RWPE2 (cell line): ENCODE measurements at places on chromosomes 1 and 21.

GRCh38 chr1:116990612-116991151 is 10.9 kb upstream of the CD101 start:
- H3K27ac ChIP-seq: peak overlapping the region; percentile 75
- DNase-seq: no peak
- peaks cover 27% of the 10 kb centered on the region for H3K4me1 ChIP-seq
- no peaks in the 10 kb centered on the region for H3K27me3 ChIP-seq

- H3K36me3 ChIP-seq: no peaks in the 10 kb centered on the region
- H3K4me3 ChIP-seq: no peak overlapping the region
- no peak for DNase-seq
- no peaks in the 10 kb centered on the region for H3K4me1 ChIP-seq
- H3K27ac ChIP-seq: no peak overlapping the region
Measured at GRCh38 chr1:76949503-76949902, 82.2 kb downstream of the ST6GALNAC5 start.

DNA sequence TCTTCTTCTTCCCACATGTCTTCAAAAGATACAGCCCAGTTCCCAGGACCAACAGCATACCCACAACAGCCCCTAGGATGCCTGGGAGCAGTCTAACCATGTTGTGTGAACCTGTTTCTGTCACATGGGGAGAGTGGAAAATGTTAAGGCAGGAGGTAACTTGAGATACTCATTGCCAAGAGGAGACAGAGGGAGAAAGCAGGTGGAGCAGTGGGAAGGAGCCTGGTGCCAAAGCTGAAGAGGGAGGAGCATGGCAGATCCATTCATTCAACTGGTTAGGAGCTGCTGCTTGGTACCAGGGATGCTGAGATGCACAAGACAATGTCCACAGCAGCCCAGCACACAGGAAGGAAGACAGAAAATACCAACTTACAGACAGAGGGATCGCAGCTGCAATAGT is 149.8 kb upstream of the ETV3 start:
- H3K4me3 ChIP-seq: no peak overlapping the region
- no peak for DNase-seq
- no peaks in the 10 kb centered on the region for H3K4me1 ChIP-seq
- H3K27me3 ChIP-seq: no peaks in the 10 kb centered on the region
- H3K36me3 ChIP-seq: no peaks in the 10 kb centered on the region

- H3K27ac ChIP-seq: no peak overlapping the region
- H3K4me1 ChIP-seq: peaks cover 4% of the 10 kb centered on the region
- H3K27me3 ChIP-seq: no peaks in the 10 kb centered on the region
Measured at GRCh38 chr1:225897595-225898514, 8.9 kb upstream of the LEFTY1 start.

- no peaks in the 10 kb centered on the region for H3K4me1 ChIP-seq
- H3K4me3 ChIP-seq: no peak overlapping the region
- DNase-seq: no peak
- no peaks in the 10 kb centered on the region for H3K36me3 ChIP-seq
- H3K27me3 ChIP-seq: no peaks in the 10 kb centered on the region
Measured at GRCh38 chr1:60895701-60896100, 186.7 kb upstream of the NFIA start.

DNA sequence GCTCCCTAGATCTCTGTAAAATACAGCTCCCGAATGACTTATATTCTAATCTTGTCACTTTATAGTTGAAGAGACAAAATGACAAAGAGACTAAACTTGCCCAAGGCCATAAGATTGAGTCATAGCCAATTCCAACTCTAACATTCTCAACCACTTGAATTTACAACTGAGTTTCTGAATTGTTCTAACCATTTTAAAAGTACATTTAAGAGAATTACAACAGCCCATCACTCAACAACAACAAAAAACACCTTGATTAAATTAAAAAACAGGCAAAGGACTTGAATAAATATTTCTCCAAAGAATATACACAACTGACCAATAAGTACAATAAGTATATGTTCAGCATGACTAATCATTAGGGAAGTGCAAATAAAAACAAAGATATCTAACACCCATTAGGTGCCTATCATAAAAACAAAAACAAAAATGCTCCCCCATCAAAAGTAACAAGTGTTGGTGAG is 8.7 kb upstream of the ADCY10 start:
- H3K36me3 ChIP-seq: peaks cover 5% of the 10 kb centered on the region; the same call in 1 of the 2 replicates
- H3K27me3 ChIP-seq: no peaks in the 10 kb centered on the region
- H3K4me1 ChIP-seq: peaks cover 12% of the 10 kb centered on the region

- H3K27me3 ChIP-seq: no peaks in the 10 kb centered on the region
- peak overlapping the region; percentile 79 for H3K27ac ChIP-seq
- H3K4me3 ChIP-seq: peak overlapping the region; percentile 59
Measured at GRCh38 chr1:173478094-173478674, 1.0 kb downstream of the PRDX6 start.

DNA sequence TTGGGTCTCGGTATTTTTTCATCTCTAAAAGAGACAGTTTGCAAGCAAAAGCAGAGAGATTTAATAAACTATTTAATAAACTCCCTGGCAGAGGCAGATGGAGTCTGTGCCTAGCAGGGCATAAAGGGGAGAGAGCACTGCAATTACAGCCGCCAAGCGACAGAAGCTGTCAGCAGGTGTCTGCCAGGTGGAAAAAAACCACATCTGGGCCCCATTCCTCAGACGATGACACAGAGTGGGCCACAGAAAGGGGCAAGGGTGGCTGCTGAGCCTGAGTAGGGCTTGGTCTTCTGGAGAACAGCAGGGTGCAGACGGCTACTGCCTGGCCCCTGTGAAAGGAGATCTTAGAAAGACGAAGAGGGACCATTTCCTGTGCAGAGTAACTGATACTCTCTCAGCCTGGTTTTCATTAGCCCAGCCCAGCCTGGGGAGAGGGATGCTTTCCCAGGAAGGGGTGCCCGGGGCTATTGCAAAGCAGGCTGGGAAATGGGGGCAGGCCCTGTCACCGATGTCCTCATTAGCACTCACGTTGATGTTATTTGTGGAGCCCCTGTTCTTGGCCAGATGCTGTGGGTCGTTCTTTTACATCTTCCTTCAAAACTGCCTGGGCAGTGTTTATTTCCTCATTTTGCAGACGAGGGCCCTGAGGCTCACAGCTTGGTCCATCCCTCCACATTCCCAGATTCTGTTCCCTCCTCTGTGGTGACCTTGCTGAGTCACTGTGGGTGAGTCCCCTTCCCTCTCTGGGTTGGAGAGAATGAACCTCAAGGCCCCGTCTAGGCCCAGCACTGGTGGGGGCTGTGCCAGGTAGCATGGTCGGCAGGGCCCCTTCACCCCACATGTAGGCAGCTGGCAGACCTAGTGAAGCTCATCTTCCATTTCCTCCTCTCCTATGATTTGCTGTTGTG is 472.7 kb downstream of the PTPRU start:
- H3K27ac ChIP-seq: peak overlapping the region; percentile 98
- H3K36me3 ChIP-seq: no peaks in the 10 kb centered on the region
- H3K4me3 ChIP-seq: no peak overlapping the region

DNA sequence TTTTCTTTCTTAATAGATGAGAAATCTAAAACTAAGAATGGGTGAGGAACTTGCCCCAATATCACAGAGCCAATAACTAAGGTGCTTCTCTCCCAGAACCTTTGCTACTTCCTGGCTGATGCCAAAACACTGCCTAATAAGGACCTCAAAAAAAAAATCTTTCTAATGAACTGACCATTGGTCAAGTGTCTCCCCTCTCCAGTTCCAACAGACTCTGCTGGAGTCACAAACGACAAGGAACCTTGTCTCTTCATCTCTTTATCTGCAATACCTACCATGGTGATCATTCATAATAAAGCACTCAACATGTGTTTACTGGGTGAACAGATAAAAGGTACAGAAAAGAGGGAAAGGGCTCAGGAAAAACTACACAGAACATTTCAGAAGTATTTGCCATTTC is 197.4 kb downstream of the LTN1 start:
- H3K27ac ChIP-seq: no peak overlapping the region
- no peaks in the 10 kb centered on the region for H3K36me3 ChIP-seq
- no peak for DNase-seq
- no peaks in the 10 kb centered on the region for H3K4me1 ChIP-seq
- no peak overlapping the region for H3K4me3 ChIP-seq
- no peaks in the 10 kb centered on the region for H3K27me3 ChIP-seq

GRCh38 chr1:36160949-36161485 is 5.1 kb downstream of the MAP7D1 start:
- peaks cover 49% of the 10 kb centered on the region for H3K36me3 ChIP-seq
- peak overlapping the region; percentile 26 for H3K4me3 ChIP-seq
- peak overlapping the region; percentile 97 for H3K27ac ChIP-seq
- DNase-seq: no peak

DNA sequence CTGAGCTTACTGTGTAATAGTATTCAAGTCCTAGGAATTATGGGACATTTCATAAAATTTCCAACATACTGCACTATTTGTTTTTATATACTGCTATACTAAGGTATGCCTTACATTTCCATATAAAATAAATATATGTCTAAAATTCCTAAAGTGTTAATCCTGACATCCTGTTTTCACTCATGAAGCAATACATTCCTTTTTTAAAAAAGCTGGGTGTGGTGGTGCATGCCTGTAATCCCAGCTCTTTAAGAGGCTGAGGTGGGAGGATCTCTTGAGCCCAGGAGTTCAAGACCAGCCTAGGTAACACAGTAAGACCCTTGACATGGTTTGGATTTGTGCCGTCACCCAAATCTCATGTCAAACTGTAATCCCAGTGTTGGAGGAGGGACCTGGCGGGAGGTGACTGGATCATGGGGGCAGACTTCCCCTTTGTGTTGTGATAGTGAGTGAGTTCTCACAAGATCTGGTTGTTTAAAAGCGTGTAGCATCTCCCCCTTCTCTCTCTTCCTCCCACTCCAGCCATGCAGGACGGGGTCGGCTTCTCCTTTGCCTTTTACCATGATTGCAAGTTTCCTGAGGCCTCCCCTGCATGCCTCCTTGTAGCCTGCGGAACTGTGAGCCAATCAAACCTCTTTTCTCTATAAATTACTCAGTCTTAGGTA is 5.8 kb downstream of the CDC42BPA start:
- no peak overlapping the region for H3K4me3 ChIP-seq
- no peaks in the 10 kb centered on the region for H3K27me3 ChIP-seq
- peak overlapping the region; percentile 8 for H3K27ac ChIP-seq
- peaks cover 13% of the 10 kb centered on the region for H3K4me1 ChIP-seq
- H3K36me3 ChIP-seq: no peaks in the 10 kb centered on the region
- no peak for DNase-seq

- H3K4me3 ChIP-seq: peak within 1 kb of the TSS; percentile 49
- no peaks in the 10 kb centered on the region for H3K36me3 ChIP-seq
- H3K4me1 ChIP-seq: no peaks in the 10 kb centered on the region
- H3K27me3 ChIP-seq: no peaks in the 10 kb centered on the region
- H3K27ac ChIP-seq: no peak within 1 kb of the TSS
Measured at GRCh38 chr1:109509176-109510134, at the start of gene AMIGO1. Gene AMIGO1 (minus strand): TSS chr1:109509727. CDS start chr1:109508912, 815 bp downstream.

GRCh38 chr1:226597616-226598454 is 49.3 kb downstream of the STUM start:
- DNase-seq: no peak
- H3K36me3 ChIP-seq: no peaks in the 10 kb centered on the region
- no peak overlapping the region for H3K4me3 ChIP-seq
- no peaks in the 10 kb centered on the region for H3K4me1 ChIP-seq
- H3K27me3 ChIP-seq: no peaks in the 10 kb centered on the region
- H3K27ac ChIP-seq: no peak overlapping the region

DNA sequence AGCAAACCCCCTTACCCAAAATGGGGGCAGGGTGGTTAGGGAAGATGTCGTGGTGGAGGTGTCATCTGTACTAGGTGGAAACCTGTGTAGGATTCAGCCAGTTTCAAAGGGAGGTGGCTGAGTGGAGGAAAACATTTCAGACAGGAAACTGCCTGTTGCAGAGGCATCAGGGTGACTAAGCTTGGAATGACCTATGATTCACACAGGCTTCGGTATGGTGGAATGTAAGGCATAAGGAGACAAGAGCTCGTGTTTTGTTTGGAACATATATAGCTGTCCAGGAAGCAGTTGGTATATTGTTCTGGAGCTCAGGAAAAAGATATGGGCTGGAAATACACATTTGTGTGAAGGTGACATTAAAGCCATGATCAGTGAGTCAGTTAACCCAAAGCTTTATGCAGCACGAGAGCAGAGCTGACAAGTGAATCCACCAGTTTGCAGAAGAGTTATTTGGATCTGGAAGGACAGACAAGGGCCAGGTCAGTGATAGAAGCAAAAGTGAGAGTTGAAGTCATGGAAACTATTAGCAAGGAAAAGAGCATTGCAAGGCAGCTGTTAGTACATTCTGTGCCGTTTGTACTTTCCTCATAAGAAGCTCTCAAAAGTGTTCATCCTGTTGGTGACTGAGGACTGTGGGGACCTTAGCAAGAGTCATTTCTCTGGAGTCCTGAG is 12.2 kb downstream of the UTP25 start:
- peaks cover 14% of the 10 kb centered on the region for H3K4me1 ChIP-seq
- peak overlapping the region; percentile 89 for H3K27ac ChIP-seq
- H3K27me3 ChIP-seq: no peaks in the 10 kb centered on the region
- no peak overlapping the region for H3K4me3 ChIP-seq
- DNase-seq: no peak

- H3K27ac ChIP-seq: no peak overlapping the region
- H3K4me3 ChIP-seq: no peak overlapping the region
- H3K4me1 ChIP-seq: no peaks in the 10 kb centered on the region
- H3K36me3 ChIP-seq: no peaks in the 10 kb centered on the region
- H3K27me3 ChIP-seq: no peaks in the 10 kb centered on the region
Measured at GRCh38 chr1:166258017-166258416, 91.2 kb upstream of the FAM78B start.

- H3K27me3 ChIP-seq: no peaks in the 10 kb centered on the region
- peak within 1 kb of the TSS; percentile 45 for H3K4me3 ChIP-seq
- peak; percentile 66 for DNase-seq
- H3K4me1 ChIP-seq: peaks cover 9% of the 10 kb centered on the region
- H3K27ac ChIP-seq: no peak within 1 kb of the TSS
Measured at GRCh38 chr1:1435106-1435903, at the start of gene VWA1. Gene VWA1 (plus strand): TSS chr1:1435690. CDS start chr1:1435749, 59 bp downstream.

DNA sequence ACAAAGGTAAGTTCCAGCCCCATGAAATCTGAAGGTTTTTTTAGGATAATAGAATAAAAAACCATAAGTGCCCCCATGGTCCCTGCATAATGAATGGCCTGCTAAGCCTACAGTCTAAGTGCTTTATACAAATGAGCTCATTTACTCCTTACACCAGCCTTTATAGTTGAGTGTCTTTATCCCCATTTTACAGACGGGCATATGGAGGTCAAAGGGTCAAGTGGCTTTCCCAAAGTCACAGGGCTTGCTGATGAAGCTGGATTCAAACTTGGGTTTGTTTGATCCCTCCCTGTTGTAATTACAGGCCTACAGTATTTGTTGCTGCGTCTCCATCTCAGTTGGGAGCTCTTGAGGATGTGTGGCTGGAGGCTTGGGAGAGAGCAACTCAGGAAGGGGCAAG is 28.3 kb upstream of the ARHGEF10L start:
- no peaks in the 10 kb centered on the region for H3K4me1 ChIP-seq
- no peaks in the 10 kb centered on the region for H3K27me3 ChIP-seq
- no peaks in the 10 kb centered on the region for H3K36me3 ChIP-seq
- DNase-seq: no peak
- H3K4me3 ChIP-seq: no peak overlapping the region
- H3K27ac ChIP-seq: no peak overlapping the region
